ENCODE measurements at places on chromosomes 4 and X.
A peak's percentile ranks its signal among the peaks of the same experiment; 100 is the strongest.

GRCh38 chr4:128600410-128600809 is 209.1 kb upstream of the JADE1 start:
- DNase-seq = no peak

DNA sequence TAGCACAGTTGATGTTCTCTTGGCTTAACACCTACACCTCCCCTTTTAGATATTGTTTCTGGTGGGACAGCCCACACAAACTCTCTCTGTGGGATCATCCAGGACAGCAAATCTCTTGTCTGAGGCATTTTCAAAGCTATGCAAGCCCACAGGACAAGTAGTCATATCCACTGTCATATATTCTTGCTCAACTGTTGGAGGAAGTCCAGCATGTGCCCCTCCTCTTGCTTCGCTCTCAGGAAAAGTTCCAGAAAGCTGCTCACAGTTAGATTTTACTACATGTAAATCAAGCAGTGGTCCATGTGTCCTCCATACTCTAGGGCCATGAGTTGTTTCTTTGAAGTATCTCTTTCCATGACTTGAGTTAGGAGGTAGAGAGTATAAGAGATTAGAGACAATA is 260.7 kb downstream of the INPP4B start:
- DNase-seq = no peak

- no peak for DNase-seq
Observed at GRCh38 chr4:163191999-163192398, 25.3 kb upstream of the NAF1 start.

DNA sequence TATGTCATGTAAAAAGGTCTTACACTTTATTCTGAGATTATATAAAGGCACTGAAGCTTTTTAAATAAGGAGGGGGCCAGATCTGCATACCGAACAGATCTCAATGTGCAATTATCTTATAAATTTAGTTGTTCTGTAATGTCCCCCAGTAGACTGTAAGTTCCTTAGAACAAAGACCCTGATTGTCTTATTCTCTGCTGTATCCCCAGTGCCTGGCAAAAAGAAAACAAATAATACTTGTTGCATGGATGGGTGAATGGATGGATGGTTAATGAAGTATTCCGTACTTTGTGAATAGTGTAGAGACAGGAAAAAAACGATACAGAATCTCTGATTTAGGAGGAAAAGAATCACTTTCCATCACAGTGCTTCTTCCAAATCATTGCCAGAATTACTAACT is 141.5 kb downstream of the CHM start:
- no peak for DNase-seq

- DNase-seq = no peak
Observed at GRCh38 chr4:6605605-6606004, 30.6 kb downstream of the MAN2B2 start.

DNA sequence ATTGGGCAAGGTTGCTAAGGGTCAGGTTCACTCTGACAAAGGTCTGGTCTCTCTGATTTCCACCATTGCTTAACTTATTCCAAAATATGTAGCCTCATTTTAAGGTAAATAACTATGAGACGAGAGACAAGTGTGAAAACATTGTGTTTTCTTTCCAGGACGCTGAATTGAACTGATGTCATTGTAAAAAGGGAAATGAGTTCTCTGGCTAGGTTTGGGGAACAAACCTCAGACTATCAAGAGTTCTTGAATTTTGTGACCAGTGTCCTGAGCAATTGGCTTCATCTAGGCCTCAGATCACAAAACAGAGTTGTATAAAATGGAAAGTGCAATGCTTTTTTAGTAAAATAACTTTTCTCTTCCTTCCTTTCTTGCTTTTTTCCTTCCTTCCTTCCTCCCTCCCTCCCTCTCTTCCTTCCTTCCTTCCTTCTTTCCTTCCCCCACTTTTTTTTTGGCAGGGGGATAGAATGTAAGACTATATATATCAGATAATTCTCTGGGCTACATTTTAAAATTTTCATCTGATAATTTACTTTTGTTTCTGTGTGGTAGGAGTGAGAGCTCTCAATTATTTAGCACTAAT is 30.8 kb upstream of the CXCL8 start:
- DNase-seq = no peak

DNA sequence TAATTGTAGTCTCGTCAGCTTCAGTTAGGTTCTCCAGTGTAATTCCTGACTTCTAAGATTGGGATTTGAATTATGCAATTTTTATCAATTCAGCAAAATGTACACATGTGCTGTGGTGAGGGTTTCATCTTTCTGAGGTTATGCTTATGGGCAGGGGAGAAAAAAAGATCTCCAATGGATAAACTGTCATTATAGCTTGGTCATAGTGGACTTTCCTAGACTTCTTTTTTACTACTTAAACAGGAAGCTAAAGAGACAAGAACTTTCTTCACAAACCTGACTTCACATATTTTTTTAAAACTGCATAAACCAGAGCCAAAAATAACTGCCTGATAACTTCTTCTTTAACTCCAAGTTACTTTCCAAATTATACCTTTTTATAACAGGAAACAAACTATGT is 21.7 kb upstream of the SPP1 start:
- no peak for DNase-seq

DNA sequence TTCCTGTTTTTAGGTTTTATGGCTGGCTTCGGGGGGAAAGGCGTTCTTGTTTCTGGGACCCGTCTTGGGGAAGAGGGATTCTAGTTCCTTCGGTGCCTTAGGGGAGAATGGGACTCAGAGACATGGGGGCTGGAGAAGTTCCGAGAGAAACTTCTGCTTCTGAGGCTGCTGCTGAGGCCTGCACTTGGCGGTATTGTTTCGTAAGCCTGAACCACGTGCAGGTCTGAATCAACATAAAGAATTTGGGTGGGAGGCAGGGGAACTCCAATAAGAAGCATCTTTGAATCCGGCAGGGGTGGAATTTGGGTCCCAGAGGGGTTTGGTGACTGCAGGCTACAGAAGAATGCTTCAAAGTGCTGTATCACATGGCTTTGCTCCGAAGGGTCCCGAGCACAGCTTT is 15.1 kb downstream of the XG start:
- no peak for DNase-seq

DNA sequence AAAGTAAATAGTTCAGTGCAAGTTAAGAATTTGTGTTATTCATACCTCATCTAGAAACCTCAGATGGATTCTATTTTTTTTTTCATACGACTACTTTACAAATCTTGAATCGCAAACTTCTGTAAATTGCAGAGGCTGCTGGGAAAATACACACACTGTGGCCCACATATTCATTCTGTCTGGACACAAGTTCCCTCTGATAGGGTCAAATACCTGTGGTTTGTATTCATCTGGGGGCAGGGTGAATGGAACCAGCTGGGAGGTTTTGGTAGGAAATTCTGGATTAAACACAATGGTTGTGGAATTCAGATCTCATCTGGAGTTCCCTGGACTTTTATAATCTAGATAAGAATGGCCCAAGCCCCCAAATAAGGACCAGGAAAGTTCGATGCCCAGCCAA is 56.2 kb downstream of the SPATA18 start:
- no peak for DNase-seq

GRCh38 chr4:88008122-88008742 is 797 bp downstream of the PKD2 start:
- peak; percentile 8 for DNase-seq

DNA sequence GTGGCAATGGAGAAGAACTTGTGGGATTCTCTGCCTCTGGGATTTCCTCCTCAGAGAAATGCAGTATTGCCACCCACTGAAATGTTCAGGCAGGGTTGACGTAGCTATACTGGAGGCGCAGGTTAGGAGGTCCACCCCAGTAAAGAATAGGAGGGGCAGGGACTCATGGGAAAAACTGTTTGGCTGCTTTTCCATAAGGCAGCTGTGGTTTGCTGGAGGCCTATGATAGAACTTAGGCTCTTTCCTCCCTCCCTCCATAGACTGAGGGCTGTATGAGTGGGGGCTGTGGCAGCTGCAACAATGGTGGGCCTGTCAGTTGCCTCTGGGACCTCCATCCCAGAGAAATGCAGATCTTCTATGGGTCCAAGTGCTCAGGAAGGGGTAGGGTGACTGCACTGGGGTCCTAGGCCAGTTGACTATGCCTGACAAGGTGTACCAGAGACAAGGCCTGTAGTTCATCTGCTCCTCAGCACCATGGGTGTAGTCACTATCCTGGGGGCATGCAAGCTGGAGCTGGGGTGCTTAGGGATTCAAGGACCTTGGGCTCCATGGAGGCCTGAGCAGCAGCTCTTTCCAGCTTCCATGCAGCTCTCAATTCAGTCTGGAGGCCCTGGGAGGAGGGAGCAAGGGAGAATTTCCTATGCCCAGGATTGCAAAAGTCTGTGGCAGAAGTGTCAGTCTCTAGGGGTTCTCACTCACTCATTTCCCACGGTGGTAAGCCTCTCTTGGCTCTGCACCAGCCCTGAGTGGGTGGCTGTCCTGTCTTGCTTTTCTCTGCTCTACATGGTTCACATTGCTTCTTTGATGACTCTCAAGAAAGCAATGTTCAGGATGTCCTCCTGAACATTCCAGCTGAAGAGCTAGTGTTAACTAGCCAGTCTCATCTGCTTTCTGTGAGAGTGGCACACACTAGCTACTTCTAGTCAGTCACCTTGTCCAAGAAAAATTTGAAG is 353.0 kb downstream of the IDS start:
- DNase-seq = no peak

Data from CD4-positive, alpha-beta T cell treated with Interleukin-12 subunit alpha and Interleukin-12 subunit beta, for 1 hour (primary cell).